AG04450 (cell line): ENCODE measurements at places on chromosomes 1 and 21. TPM values are rescaled to one million over a fixed set of nuclear protein-coding genes. Genes with fewer than 3 reads are reported as not detected.

The NTRK1 gene
- not detected in 2 replicates for polyA plus RNA-seq

The CLCA2 gene
- 0.60 and 0.65 TPM in 2 replicates for polyA plus RNA-seq

The ABL2 gene
- 13.9 and 19.2 TPM in 2 replicates for polyA plus RNA-seq

The GAS5 gene
- 976 and 1,191 TPM in 2 replicates for polyA plus RNA-seq

The CTSS gene
- 5.4 and 7.1 TPM in 2 replicates for polyA plus RNA-seq

DNA sequence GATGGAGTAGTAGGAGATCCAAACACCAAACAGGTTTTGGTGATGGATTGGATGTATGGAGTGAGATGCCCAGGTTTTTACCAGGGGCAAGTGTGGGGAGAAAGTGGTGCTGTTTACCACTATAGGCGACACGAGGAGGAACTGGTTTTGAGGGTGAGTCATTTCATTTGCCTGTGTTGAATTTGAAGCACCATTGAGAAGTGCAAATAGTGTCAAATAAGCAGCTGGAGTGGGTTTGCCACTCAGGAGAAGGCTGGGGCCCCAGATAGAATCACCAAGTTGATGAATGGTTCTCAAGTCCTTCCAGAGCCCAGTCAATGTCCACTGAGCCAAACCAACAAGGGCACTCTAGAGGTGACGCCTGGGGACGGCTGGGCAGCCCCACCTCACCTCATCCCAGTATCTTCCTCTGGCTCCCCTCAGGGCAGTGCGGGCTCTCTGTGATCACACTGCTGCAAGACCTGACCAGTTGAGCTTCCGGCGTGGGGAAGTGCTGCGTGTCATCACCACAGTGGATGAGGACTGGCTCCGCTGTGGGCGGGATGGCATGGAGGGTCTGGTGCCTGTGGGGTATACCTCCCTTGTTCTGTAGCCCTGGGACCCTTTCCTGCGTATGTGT lies 9.4 kb downstream of the RUSC1 start:
- DNase-seq: no peak

The ARHGEF19 gene
- polyA plus RNA-seq: 6.7 and 9.5 TPM in 2 replicates

The NEGR1 gene
- polyA plus RNA-seq: 9.8 and 11.3 TPM in 2 replicates

- no peak for DNase-seq
These were observed 33.5 kb upstream of the TARBP1 start for GRCh38 chr1:234512451-234512861.

GRCh38 chr1:55362558-55362957 lies 147.4 kb upstream of the USP24 start:
- DNase-seq: peak; percentile 10

DNA sequence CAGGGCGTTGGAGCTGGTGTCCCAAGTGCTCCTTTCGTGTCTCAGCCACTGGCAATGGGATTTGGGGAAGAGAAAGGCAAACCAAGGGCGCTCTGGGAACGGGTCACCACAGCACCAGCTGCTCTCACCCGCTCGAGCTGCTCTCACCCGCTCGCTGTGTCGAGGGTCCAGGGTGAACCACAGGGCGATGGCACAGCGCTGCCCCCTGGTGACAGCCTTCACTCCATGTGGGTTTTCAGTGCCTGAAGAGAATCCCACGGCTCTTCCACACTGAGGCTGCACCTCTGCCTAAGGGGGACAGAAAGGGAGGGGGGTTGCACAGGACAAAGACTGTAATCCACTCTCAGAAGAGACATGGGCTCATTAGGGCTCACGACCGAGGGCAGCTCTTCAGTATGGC lies 7.1 kb upstream of the CLDN19 start:
- DNase-seq: no peak

DNA sequence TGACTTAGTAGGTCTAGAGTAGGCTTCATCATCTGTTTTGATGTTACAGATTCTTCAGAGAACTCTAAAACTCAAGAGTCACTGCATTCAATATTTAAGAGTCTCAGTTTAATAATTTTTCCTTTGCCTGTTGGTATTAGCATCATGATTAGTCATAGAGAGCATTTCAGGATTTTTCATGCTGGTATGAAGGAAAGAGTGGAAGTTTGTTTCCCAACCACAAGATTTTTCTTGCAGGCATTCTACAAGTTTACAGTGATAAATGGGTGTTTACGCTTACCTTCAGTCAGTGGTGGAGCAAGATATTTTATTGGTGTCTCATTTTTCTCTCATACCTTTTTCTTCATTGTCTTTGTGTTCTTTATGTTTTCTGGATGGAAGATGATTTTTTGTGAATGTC lies 58.4 kb upstream of the MYOCOS start:
- peak; percentile 32 for DNase-seq

DNA sequence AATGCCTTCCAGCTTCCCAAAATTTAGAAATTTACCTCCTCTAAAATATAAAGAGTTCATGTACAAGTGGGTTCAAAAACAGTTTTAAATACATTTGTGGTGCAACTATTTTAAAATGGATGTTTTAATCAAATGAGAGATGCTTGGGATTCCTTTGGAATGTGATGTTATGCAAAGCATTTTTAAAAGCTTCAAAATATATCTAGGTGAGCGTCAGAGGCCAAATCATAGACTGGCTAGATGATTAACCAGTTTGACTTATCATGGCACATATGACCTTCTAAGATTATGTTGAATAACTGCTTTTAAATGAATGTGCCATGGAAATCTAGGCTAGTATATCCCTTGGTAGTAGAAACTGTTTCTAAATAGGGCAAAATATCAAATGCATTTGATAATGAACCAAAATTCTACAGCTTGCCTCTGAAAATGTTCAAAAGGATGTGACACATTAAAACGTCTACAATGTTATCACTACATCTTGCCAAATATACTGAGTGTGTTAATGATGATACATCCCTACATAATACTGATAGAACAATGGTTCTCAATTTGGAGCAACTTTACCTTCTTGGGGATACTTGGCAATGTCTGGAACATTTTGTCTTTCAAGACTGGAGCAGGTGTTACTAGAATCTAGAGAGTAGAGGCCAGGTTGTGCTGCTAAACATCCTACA lies 650.9 kb upstream of the ADGRL2 start:
- no peak for DNase-seq

DNA sequence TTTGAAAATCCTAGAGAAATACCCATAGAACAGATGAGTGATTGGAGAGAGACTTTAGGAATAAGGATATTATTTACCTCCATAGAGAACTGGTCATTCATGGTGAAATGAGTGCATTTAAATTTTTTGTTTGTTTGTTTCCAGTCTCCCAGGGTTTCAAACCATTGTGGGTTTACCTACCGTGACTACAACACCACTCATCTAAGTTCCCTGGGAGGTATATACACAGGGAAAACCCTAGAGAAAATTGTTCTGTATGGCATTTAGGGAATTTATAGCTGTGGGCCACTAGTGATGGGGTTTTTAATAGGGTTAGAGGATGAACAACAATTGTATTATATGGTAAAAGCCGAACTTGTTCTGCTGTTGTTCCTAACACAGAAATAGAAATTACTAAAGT lies 109.2 kb downstream of the USP25 start:
- no peak for DNase-seq

- DNase-seq: no peak
These were observed 169.2 kb upstream of the SGIP1 start for GRCh38 chr1:66364578-66365391.

DNA sequence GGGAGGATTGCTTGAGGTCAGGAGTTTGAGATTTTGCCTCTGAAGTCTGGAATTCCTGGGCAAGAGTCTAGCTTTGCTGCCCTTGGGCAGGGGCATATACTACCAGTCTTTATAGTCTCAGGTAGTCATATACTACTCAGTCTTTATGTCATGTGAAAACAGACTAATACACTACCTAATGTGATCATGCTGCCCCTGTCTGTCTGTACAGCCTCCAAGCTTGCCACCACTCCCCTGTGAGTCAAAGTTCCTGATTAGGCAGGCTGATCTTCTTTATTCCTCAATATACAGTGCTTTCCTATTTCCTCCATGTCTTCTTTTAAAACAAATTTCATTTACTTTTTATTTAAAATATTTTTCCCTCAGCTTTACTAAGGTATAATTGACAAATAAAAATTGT lies 105.3 kb upstream of the BEND5 start:
- DNase-seq: no peak

- no peak for DNase-seq
These were observed 41.3 kb upstream of the ENAH start for GRCh38 chr1:225694151-225694603.

- DNase-seq: no peak
These were observed 1.5 kb upstream of the HDGF start for GRCh38 chr1:156752843-156753482.

GRCh38 chr1:58157256-58157655 lies 389.3 kb downstream of the OMA1 start:
- DNase-seq: no peak

The HENMT1 gene
- 2.2 and 2.3 TPM in 2 replicates for polyA plus RNA-seq

DNA sequence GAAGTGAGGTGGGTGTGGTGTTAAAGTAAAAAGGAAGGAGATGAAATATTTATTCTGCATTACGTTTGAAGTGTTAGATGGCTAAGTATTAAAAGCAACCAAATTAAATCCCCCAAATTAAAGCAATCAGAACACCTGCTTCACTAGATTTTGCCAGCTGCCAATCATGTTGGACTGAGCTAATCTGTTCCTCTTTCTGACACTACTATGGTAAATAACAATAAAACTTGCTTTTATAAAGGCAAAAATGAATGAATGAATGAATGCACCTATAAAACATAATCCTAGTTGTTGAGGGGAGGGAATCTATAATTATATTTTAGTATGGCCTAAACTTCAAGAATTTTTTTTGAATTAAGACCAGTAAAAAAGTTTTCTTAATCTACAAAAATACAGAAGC lies 51.0 kb downstream of the RAB3GAP2 start:
- DNase-seq: no peak

- no peak for DNase-seq
These were observed 15.0 kb downstream of the ATF3 start for GRCh38 chr1:212623603-212624002.

DNA sequence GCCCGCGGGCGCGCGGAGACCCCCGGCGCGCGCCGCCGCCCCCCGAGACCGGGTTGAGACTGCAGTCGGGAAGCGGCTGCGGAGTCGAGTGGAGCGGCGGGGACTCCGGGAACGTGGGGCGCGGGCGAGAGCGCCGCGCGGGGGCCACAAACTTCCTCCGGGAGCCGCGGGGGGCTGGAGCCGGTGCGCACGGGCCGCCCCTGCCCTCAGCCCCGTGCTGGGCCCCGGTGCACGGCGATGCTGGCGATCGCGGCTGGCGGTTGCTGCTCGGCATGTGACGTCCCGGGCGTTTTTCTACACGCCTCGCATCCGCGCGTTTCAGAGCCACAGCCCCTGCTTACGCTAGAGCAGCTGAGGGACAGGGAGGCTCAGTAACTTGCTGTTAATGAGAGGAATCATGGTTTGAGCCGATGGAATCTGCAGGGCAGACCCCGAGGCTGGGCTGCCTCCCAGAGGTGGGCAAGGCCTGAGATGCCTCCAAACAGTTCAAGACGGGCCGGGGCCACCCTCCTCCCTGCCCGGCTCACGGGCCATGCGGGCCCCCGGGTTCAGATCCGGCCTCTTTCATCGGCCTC lies 520 bp downstream of the TMEM201 start:
- no peak for DNase-seq

The RXRG gene
- not detected in 2 replicates for polyA plus RNA-seq

- DNase-seq: no peak
These were observed 105.4 kb downstream of the KCTD3 start for GRCh38 chr1:215672482-215672881.

The SLC30A1 gene
- polyA plus RNA-seq: 11.1 and 12.8 TPM in 2 replicates

DNA sequence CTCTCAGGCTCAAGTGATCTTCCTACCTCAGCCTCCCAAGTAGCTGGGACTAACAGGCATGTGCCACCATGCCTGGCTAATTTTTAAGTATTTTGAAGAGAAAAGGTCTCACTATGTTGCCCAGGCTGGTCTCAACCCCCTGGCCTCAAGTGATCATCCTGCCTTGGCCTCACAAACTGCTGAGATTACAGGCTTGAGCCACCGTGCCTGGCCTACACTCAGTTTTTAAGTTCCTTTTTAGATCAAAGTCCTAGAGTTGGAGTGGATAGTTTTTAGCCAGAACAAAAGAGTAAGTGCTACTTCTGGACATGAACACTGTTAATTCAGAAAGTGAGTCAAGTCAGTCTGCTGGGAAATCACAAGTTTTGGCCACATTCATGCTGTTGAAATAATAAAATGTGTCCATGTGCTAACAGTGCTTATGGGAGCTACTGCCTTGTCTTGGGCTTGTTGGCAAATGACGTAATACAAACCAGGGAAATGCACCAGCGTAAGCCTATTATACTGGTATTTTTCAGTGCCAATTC lies 84.2 kb downstream of the NDUFS5 start:
- no peak for DNase-seq

The ARHGAP29 gene
- 21.3 and 30.4 TPM in 2 replicates for polyA plus RNA-seq

DNA sequence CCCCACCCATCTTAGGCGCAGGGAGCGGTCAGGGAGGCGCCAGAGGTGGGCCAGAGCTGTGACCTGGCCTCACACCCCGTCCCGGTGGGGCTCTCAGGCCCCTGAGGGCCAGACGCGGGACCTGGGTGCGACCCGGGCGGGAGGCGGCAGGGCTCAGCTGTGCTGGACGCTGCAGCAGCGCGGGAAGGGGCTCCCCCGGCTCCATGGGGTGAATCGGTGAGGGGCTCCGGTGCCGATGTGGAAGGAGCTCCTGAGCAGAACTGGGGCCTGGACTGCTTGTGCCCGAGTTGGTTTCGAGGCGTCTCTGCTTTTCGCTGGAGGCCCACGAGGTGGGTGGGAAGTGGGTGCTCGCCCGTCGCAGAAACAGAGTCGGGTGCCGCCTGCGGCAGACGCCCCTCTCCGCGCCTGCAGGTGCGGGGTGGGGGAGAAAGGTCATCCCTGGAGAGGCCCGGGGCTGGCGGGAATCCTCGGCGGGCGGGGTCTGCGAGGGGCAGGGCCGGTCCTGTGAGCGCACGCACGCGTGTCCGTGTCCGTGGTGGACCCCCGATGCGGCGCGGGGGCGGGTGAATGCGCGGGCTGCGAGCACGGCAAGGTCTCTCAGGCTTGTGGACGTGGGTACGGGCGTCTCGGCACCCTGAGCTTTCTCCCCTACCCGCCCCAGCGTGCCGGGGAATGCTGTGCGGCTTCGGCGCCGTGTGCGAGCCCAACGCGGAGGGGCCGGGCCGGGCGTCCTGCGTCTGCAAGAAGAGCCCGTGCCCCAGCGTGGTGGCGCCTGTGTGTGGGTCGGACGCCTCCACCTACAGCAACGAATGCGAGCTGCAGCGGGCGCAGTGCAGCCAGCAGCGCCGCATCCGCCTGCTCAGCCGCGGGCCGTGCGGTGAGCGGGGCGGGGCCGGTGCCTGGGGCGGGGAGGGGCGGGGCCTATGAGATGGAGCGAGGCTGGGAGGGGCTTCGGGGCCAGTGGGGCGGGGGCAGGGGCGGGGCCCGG lies 20.4 kb downstream of the AGRN start:
- peak; percentile 66 for DNase-seq

- no peak for DNase-seq
These were observed 82.2 kb downstream of the FBXO2 start for GRCh38 chr1:11571906-11572616.
